CD8-positive, alpha-beta memory T cell (primary cell): ENCODE measurements at places on chromosomes 11 and 22. TPM values are rescaled to one million over a fixed set of nuclear protein-coding genes. Genes with fewer than 3 reads are reported as not detected.

Gene TRIM51
- not detected for total RNA-seq

GRCh38 chr11:5507933-5508305 is 1.8 kb downstream of the UBQLN3 start:
- no peaks in the 10 kb centered on the region for H3K27me3 ChIP-seq
- H3K36me3 ChIP-seq, result no peaks in the 10 kb centered on the region
- no peak for DNase-seq
- H3K4me1 ChIP-seq, result no peaks in the 10 kb centered on the region

Gene PIWIL4
- total RNA-seq, result 0.61 TPM

DNA sequence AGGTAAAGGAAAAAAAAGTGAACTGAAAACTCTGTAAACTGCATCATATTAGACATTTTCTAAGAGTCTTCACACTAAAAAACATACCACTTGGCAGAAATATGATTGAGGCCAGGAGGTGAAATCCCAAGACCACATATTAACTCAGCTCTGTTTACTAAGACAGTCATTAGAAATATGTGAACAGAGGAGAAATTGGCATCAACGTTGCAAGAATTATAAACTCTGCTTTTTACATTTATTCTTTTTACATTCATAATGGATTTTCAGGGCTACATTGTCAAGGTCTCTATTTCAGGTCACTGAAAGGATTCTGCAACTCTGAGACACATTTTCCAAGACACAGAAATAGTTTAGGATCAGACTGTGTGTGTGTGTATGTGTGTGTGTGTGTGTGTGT is 1364.0 kb downstream of the LRRC4C start:
- no peak for DNase-seq
- H3K27ac ChIP-seq, result no peak overlapping the region
- no peak overlapping the region for H3K4me3 ChIP-seq

GRCh38 chr11:60788401-60789125 is 3.4 kb downstream of the MS4A10 start:
- H3K27me3 ChIP-seq, result no peaks in the 10 kb centered on the region
- H3K4me3 ChIP-seq, result no peak overlapping the region
- no peaks in the 10 kb centered on the region for H3K4me1 ChIP-seq
- no peak for DNase-seq

DNA sequence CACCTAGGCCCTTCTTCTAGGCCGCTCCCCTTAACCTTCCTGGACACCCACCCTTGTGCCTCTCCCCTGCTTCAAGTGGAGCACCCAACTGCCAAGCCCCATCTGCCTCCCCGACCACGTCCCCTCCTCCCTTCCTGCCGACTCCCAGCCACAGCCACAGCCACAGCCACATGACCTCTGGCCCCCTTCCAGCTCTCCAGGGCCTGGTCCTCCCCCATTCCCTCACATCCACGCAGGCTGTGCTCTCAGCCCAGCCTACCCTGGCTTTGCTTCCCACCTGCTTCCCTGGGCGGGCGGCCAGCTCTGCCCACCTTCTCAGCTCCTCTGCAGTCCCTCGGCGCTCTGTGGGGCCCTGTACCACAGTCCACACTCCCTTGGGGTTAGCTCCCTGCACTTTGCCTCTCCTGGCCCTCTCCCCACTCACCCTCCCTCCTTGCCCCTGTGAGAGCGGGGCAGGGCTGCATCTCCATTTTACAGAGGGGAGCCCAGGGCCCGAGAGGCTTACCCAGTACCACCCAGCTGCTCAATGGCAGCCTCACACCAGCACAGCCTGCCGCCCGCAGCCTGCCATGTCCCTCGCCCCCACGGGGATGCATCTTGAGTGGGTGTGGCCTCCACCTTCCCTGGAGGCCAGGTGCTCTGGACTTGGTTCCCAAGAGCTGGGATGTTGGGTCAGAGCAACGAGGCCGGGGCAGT is 20.3 kb downstream of the PARVG start:
- H3K36me3 ChIP-seq, result peaks cover 24% of the 10 kb centered on the region
- no peak for DNase-seq

Gene SHISA8
- 1.3 TPM for total RNA-seq

DNA sequence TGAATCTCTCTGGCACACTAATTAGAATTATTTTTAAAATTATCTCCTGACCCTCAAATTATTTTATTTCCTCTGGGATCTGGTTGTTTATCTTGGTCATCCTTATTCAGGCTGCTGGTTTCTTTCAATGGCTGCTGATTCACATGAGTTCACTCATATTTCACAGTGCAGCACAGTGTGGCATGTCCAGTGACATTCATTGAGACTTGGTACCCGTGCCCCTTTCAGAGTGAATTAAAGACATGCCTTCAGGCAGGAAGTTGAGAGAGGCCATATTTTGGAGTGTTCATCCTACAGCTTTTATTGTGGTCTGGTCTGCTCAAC is 13.5 kb downstream of the DCPS start:
- no peak overlapping the region for H3K4me3 ChIP-seq
- H3K27ac ChIP-seq, result no peak overlapping the region
- no peaks in the 10 kb centered on the region for H3K27me3 ChIP-seq
- no peaks in the 10 kb centered on the region for H3K36me3 ChIP-seq
- DNase-seq, result no peak

DNA sequence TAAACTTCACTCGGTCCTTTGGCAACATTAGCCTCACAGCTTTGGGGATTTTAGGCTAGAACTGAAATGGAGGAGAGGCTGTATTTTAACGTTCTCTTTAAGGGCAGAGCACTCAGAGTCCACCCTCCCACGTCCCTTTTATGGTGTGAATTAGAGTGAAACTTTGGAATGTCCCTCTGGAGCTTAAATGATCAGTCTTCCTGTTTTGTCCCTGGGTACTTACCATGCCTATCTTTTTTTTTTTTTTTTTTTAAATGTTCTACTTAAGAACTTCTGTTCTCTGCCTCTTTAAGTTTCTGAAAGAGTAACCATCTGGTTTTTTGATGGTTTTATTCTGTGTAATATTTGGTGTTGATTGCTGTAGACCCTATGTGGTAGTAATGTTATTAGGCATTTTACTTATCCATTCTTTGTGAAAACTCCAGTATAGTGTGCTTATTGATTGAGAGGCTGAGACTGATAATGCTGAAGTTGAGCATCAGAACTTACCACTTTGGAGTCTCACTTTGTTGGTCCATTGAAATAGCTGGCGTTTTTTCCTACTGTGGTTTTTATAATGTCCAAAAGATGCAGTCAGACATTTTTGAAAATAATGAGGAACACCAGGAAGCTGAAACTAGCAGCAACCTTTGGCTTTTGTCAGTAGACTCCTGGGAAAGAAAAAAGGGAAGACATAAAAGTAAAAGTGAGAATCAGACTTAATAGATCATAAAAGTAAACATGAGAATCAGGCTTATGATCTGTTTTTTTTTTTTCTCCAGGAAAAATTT is 11.6 kb downstream of the UVRAG start:
- H3K27me3 ChIP-seq, result no peaks in the 10 kb centered on the region
- H3K4me1 ChIP-seq, result peaks cover 8% of the 10 kb centered on the region
- no peak for DNase-seq
- no peak overlapping the region for H3K4me3 ChIP-seq
- H3K36me3 ChIP-seq, result peaks cover 5% of the 10 kb centered on the region
- H3K27ac ChIP-seq, result no peak overlapping the region

DNA sequence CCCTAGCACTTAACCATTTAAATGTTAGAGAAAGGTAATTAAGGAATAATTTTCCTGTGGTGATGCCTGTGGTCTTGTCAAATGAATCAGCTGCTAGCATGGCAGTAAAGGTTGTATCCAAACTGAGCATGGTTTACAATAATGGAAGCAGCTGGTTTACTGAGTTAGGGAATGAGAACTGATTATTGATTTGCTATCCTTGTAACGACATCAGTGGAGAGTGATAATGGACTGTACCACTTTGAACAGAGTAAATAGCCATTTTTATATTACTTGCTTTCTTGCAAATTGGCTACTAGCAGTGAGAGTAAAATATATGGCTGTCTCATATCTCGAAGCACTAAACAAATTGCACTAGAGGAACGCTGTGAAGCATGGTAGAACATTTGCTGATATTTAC is 589.0 kb upstream of the ANO5 start:
- DNase-seq, result no peak
- no peaks in the 10 kb centered on the region for H3K27me3 ChIP-seq
- H3K4me3 ChIP-seq, result no peak overlapping the region
- H3K4me1 ChIP-seq, result no peaks in the 10 kb centered on the region
- H3K27ac ChIP-seq, result no peak overlapping the region

DNA sequence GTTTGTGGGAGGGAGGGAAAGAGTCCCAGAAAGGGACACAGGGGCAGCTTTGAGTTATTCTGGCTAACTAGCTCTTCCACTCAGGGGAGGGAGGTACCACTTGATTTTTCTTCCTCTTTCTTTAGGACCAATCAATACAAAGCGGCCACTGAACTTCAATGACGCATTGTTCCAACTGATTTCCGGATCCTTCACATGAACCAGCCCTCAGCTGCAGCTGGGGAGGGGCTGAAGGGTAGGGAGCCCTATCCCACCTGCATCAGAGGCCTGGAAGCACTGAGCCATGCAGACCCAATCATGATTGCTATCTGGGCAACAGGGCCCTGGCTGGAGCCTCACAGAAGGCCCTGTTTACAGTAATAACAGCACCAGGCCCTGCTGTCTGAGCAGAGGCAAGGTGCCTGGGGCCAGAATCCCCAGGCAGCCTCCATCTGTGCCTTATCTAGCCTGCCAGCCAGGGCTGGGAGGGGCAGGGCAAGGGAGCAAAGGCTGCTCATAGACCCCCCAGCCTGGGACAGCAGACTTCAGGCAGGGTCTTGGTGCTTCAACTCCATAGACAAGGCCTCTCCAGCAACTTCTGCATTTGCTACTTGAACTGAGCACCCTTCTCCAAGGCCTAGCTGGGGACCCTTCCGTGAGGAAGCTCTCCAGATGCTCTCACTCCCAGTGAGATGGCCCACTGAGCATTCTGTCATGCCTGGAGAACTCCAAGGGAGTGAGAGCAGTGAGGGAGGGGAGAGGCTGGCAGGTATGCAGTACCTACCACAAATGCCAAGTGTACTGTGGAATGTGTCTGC is 22.5 kb downstream of the CLPB start:
- no peak overlapping the region for H3K4me3 ChIP-seq
- no peaks in the 10 kb centered on the region for H3K27me3 ChIP-seq

GRCh38 chr22:34308101-34308500 is 387.8 kb upstream of the LARGE1 start:
- no peak for DNase-seq
- no peaks in the 10 kb centered on the region for H3K27me3 ChIP-seq
- no peak overlapping the region for H3K4me3 ChIP-seq
- no peaks in the 10 kb centered on the region for H3K4me1 ChIP-seq
- H3K36me3 ChIP-seq, result no peaks in the 10 kb centered on the region

- H3K4me3 ChIP-seq, result no peak overlapping the region
- H3K4me1 ChIP-seq, result no peaks in the 10 kb centered on the region
- no peak for DNase-seq
- no peaks in the 10 kb centered on the region for H3K27me3 ChIP-seq
- no peaks in the 10 kb centered on the region for H3K36me3 ChIP-seq
These were observed 136.3 kb upstream of the TEAD1 start for GRCh38 chr11:12537778-12538401.

DNA sequence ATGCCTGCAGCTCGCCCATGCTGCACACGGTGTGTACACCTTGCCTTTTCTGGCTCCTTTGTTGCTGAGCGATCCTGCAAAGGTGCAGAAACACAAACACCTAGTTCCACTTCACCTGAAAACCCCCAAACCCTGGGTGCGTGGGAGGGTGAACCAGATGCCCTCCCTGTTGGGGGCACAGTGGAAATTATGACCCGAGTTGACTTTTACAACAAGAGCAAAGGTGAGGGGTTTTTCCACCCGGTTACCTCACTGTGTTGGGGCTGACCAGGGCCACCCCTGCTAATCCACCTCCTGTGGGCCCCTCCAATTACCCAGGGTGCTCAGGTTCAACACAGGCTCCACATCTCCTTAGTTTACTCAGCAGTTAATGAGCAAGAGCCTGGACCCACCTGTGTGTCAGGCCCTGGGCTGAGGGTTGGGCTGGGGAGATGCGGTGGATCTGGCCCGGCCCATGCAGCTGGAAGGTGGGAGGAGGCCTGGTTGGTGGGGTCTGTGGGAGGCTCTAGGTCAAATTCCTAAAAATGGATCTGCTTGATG is 42.1 kb downstream of the LRRC32 start:
- H3K27me3 ChIP-seq, result no peaks in the 10 kb centered on the region
- no peak overlapping the region for H3K27ac ChIP-seq
- no peaks in the 10 kb centered on the region for H3K36me3 ChIP-seq

Gene GRM5
- not detected for total RNA-seq

DNA sequence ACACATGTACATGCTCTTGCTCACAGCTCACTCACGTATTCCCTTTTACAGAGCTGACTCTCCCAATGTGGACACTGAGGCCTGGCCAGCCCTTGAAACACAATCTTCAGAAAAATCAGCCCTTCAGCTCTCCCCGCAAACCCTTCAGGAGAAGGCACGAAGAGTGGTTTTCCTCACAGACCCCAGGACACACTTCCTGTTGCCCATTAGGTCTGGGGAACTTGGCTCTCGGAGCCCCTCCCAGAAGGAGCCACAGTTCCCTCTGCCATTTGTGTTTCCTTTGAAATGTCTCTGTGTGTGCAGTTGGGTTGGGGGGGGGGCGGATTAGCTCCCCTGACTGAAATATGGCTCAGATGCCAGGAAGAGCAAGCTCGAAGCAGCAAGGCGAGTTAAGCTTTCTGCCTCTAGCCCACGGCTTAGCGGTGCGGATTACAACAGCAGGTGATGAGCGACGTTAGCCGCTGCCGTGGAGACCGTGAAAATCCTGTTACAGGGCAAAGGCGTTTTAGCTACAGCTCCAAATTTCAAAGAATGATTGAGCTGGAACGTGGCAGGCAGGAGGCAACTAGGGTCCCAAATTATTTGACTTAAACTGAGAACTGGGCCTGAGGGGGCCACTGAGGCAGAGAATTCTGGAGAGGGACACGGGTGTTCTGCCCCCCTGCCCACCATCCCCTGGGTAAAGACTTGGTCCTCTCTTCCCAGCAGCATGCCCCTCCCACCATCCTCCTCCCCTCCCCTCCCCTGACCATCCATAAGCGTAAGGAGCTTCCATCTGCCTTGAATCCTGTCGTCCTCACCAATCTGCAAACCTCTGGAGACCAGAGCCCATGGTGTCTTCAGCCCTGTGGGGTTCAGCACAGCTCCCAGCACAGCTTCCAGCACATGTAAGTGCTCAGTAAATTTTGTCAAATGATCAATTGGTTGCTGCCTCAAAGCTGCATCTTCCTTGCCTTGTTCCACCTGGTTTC is 598.6 kb downstream of the BUD13 start:
- H3K36me3 ChIP-seq, result no peaks in the 10 kb centered on the region
- DNase-seq, result no peak
- no peaks in the 10 kb centered on the region for H3K27me3 ChIP-seq
